ENCODE measurements at places on chromosomes 3 and 15.

DNA sequence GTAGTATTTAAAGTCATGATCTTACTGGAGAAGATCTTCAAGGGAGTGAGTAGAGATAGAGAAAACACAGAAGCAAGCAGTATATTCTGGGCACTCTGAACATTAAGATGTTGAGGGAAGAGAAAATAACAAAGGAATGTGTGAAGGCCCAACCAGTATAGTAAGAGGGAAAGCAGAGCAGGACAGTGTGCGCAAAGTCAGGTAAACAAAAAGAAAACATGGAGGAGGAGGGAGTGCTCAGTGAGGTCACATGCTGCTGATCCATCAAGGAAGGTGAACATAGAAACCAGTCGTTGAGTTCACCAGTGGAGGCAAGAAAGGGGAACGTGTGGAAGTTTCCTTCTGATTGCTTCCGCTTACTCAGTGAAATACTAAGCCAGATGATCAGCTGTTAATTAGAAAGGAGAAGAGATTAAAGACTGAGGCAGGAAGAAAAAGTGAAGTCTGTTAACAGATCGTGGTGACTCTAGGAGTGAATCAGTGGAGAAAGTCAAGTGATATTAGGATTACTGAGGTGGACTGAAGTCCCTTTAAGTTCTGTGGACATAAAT lies 47.2 kb downstream of the OPA1 start:
- DNase-seq = no peak

GRCh38 chr3:113663324-113663750 lies 33.1 kb downstream of the USF3 start:
- DNase-seq = peak; percentile 77

GRCh38 chr3:43289401-43289800 lies 3.1 kb downstream of the SNRK start:
- no peak for DNase-seq

GRCh38 chr15:29018995-29019976 lies 133.5 kb downstream of the APBA2 start:
- no peak for DNase-seq

- DNase-seq = no peak
Observed at GRCh38 chr3:157104928-157105652, 54.9 kb downstream of the CCNL1 start.

DNA sequence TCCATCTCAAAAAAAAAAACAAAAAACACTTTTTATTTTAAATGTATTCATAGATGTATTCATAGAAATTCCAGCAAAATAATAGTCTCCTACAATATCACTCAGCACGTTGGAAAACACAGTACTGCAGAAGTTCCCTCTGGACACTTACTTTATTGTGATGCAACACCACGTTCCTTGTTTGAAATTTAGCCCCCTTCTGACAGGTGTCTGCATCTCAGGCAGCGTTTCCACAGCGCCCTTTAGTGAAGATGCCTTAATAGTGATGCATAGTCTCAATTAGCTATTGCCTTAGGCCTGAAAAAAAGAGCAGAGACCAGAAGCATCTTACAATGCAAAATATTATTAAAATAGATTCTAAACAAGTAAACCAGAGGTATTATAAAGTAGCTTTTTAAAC lies 20.3 kb downstream of the IL12A start:
- DNase-seq = no peak

DNA sequence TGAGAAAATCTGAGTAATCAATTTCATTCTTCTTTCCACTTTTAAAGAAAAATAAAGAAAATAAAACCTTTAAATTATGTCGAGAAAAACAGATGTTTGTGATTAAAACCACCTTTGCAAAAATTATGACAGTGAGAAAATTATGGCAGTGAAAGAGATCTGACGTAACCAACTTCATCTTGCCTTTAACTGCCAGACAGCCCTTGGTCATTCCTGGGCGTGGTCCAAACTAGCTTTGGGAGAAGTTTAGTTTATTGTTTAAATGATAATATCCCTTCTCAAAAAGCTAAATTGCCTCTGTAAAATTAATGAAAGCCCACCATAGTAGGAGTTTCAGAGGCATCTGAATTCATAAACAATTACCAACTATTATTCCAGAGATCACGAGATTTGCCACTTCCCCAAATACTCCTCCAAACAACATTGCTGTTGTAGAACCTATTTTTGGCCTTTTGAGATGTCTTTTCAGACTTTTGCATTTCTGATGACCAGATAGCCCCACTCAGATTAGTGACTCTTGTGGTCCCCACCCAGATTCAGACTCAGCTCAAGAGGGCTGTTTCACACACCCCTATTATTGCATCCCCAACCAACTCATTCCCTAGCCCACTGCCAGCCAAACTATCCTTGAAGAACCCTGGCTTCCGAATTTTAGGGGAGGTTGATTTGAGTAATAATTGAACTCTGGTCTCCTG lies 664.4 kb upstream of the CBLB start:
- DNase-seq = no peak

DNA sequence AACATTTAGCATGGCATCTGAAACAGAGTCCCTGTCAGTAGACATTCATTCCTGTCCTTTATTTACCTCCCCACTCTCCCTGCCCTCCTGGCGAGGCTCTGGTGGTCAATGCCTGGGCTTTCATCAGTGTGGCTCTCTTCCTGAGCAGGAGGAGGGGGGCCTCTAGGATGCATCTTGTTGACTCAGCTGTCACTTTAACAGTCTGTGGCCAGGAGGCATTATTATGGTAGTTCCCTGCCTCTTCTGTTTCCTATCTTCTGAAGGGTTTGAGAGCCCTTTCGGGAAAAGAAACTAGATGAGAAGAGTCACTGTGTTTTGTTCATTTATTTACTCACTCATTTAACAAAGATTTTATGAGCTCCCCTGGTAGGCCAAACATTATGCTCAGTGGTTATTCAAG lies 2.4 kb upstream of the PPP1R14D start:
- no peak for DNase-seq

- no peak for DNase-seq
Observed at GRCh38 chr3:139586420-139587017, 47.0 kb upstream of the RBP1 start.

DNA sequence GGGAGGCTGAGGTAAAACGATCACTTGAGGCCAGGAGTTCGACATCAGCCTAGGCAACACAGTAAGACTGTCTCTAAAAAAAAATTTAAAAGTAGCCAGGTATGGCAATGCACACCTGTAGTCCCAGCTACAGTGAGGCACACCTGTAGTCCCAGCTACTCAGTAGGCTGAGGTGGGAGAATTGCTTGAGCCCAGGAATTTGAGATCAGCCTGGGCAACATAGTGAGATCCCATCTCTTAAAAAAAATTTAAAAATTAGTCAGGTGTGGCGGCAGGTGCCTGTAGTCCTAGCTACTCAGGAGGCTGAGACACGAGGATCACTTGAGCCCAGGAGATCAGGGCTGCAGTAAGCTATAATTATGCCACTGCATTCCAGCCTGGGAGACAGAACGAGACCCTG lies 6.8 kb downstream of the MESD start:
- DNase-seq = no peak

- DNase-seq = no peak
Observed at GRCh38 chr3:64541803-64542202, 146.0 kb downstream of the ADAMTS9 start.

DNA sequence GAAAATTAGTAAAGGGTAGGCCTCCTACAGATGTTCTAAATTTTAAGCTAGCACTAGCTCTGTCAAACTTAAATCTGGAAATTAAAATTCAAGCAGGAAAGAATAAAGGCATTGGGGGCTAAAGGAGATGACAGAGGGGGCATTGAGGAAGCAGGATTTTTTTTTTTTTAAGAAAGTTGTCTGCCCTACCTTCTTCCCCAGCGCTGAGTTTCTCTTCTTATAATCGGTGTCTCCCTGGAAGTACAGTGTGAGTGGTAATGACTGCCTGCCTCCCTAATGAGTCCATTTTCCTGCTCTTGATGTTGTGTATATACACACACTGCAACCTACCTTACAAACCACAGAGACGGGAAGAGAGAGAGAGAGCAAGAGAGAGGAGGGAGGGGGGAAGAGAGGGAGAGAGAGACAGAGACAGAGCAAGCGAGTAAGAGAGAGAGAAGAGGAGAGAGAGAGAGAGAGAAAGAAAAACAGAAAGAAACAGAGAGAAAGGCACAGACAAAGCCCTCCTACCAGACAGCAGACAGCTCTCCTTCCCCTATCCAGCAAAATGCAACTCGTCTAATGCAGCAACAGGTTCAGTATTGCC lies 47.0 kb downstream of the ZBTB20 start:
- DNase-seq = peak; percentile 81

- DNase-seq = no peak
Observed at GRCh38 chr3:56339671-56340070, 128.6 kb downstream of the ERC2 start.

- DNase-seq = peak; percentile 21
Observed at GRCh38 chr3:126114443-126115386, 30.8 kb upstream of the SLC41A3 start.

GRCh38 chr3:24294150-24294549 lies 200.5 kb downstream of the THRB start:
- no peak for DNase-seq

DNA sequence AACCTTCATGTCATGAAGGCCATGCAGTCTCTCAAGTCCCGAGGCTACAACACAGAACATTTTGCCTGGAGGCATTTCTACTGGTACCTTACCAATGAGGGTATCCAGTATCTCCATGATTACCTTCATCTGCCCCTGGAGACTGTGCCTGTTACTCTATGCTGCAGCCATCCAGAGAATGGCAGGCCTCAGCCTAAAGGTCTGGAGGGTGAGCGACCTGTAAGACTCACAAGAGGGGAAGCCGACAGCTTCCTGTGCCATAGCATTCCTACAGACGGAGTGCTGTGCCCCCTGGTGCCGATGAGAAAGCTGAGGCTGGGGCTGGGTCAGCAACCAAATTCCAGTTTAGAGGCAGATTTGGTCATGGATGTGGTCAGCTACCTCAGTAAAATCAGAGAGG lies 51.3 kb upstream of the CADPS start:
- no peak for DNase-seq

- no peak for DNase-seq
Observed at GRCh38 chr3:134134240-134134639, 104.5 kb upstream of the SLCO2A1 start.

DNA sequence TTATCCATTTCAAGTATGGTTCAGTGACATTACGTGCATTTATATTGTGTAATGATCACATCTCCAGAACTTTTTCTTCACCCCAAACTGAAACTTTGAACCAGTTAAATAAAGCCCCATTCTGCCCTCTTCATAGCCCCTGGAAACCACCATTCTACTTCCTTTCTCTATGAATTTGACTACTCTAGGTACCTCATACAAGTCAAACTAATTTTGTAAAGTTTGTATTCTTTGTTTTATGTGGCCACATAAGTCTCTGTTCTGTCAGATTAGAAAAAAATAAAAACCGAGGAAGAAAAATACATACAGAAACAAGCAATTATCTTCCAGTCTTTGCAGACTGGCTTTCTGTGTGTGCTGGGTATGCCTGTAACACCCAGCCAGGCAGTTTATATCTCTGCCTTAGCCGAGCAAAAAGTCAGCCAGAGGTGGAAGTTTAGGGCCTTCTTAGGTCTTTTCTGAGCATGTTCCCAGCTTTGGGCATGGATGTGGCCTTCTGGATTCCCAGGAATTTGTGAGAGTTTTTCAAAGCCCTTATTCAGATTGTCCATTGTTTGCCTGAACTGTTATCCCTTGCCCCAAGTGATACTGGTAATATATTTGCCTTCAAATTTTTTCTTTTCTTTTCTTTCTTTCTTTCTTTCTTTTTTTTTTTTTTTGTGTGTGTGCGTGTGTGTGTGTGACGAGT lies 6.0 kb upstream of the GRAMD1C start:
- no peak for DNase-seq

DNA sequence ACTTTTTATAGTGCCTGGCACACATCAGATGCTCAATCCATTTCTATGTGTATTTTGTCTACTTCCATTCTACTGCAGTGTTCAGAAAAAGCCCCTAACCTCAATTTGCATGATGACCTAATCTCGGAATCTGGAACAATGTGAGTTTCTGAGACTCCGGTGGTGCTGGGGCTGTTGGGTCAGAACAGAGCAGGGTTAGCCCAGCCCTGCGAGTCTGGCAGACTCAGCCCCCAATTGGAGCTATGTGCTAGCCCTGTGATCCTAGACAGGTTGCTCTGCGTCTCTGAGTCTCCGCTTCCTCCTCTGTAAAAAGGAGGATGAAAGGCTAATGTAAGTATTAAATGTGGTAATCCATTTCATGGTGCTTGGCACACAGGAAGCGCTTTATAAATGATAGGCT lies 95.0 kb upstream of the ICE2 start:
- DNase-seq = no peak

DNA sequence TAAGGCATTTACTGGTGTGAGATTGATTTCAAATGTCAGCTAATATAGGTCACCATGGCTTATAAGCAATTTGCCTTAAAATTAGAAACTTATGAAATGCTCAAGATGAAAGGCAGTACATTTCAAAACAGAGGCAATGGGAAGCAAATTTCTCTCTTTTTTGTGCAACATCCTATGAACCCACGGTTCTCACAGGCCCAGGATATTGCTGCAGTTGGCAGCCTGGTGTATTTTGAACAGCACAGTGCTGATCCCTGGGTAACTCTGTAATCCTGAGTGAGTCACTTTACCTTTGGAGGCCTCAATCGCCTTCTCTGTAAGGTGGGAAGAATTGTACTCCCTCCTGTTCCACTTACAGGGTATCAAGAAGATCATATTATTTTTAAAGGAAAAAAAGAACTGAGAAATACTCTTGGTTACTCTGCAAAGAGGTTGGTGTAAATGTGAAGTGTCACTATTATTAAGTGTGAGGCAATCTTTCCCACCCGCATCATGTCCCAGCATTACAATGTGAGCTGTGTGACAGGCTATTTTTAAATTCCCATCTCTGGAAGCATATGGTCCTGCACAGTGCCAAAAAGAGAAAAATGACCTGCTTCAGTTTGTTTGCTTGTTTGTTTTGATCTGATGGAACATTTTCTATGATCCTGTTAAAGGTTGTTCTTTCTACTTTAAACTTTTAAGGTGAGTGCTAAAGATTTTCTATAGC lies 190.1 kb upstream of the LPP start:
- DNase-seq = no peak

- DNase-seq = no peak
Observed at GRCh38 chr3:100893590-100893989, 99.6 kb downstream of the ABI3BP start.

- no peak for DNase-seq
Observed at GRCh38 chr3:34218706-34219385, 420.4 kb downstream of the PDCD6IP start.

- no peak for DNase-seq
Observed at GRCh38 chr3:189300345-189300744, 128.6 kb downstream of the TPRG1 start.

- no peak for DNase-seq
Observed at GRCh38 chr15:99719096-99719541, 14.1 kb downstream of the LYSMD4 start.

- DNase-seq = no peak
Observed at GRCh38 chr3:145079436-145079835, 1081.5 kb downstream of the PLOD2 start.

- DNase-seq = no peak
Observed at GRCh38 chr15:31256378-31257265, 70.0 kb upstream of the KLF13 start.

GRCh38 chr15:39665629-39666250 lies 84.9 kb downstream of the THBS1 start:
- DNase-seq = no peak

GRCh38 chr15:57668016-57668415 lies 38.5 kb upstream of the POLR2M start:
- no peak for DNase-seq

GRCh38 chr3:100080573-100080972 lies 33.7 kb downstream of the FILIP1L start:
- DNase-seq = no peak

Data from stomach (tissue), 19 donors.